ENCODE measurements at places on chromosomes 1 and 21. TPM values are rescaled to one million over a fixed set of nuclear protein-coding genes. Genes with fewer than 3 reads are reported as not detected.
A peak's percentile ranks its signal among the peaks of the same experiment; 100 is the strongest.

The TAS1R1 gene
- not detected for total RNA-seq

The GPR25 gene
- total RNA-seq, result not detected

DNA sequence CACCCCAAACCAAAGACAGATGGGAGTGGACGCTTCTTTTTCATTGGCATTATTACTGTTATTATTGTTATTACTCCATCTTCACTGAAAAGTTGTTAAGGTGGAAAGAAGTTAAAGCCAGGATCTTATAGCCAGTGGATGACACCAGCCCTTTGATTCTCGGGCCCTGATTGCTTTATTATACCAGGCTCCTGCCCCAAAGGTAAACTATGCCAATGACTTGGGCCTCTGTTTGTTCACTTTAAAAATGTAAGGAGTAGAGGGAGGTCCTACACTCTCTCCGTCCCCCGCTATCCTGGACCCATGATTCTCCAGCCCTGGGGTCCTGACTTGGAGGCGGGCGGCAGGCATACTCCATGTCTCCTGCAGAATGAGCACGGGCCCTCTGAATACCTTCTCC, 106.8 kb downstream of the TOMM20 start:
- no peaks in the 10 kb centered on the region for H3K36me3 ChIP-seq
- no peak overlapping the region for H3K27ac ChIP-seq
- no peak overlapping the region for H3K4me3 ChIP-seq

GRCh38 chr1:78377356-78377928, 113.3 kb upstream of the PTGFR start:
- DNase-seq, result peak; percentile 61
- H3K4me1 ChIP-seq, result peaks cover 8% of the 10 kb centered on the region
- H3K36me3 ChIP-seq, result no peaks in the 10 kb centered on the region

- peaks cover 25% of the 10 kb centered on the region for H3K4me1 ChIP-seq
- DNase-seq, result no peak
- H3K36me3 ChIP-seq, result no peaks in the 10 kb centered on the region
- no peak overlapping the region for H3K4me3 ChIP-seq
Observed at GRCh38 chr1:63916485-63917360, 142.9 kb downstream of the ROR1 start.

DNA sequence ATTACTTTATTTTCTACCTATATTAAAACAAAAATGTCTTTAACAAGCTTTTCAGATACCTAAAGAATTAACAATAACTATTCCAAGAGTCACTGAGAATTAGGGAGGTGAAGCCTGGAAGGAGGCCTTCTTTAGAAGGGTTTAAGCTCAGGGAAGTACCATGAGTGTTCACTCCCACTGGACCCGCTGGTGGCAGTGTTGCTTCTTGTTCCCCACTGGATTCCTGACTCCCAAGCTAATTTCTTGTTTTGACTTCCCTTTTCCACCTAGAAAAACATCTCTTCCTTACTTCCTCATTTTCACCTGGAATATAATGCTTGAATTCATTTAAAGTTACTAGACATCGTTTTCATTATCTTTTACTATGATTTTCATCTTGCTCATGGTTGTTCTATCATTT, 264.2 kb downstream of the HMCN1 start:
- no peaks in the 10 kb centered on the region for H3K36me3 ChIP-seq
- H3K27ac ChIP-seq, result no peak overlapping the region
- DNase-seq, result peak; percentile 23
- H3K4me3 ChIP-seq, result no peak overlapping the region

DNA sequence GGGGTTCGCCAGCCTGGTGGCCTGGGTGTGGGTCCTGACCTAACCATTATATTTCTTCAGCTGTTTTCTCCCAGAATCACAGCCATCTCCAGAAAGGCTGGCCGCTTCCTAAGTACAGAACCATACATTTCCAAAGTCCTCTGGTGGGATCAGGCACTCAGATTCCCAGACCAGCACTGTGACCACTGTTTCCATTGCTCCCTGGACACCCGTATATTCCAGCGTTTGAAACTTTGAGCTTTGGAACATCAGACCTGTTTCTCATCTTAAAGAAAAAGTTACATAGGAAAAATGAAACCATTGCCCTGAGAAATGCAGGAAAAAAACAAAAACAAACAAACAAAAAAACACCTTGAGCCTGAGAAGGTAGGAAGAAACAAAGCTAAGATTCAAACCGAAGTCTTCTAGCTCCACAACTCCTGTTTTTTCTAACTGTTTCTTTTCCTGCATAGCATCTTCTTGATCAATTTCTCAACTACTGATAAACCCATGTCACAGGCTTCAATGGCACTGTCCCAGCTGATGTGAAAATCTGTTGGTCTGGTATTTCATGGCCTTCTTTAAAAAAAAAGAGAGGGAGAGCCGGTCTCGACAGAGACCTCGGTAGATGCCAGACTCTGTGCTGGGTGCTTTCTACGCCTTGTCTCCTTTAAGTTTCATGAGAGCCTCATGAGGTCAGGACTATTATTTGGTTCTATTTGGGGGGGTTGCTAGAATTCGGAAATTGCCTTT, 221.3 kb downstream of the TOMM20 start:
- H3K4me1 ChIP-seq, result no peaks in the 10 kb centered on the region
- H3K4me3 ChIP-seq, result no peak overlapping the region
- H3K27ac ChIP-seq, result no peak overlapping the region
- no peak for DNase-seq
- H3K27me3 ChIP-seq, result no peaks in the 10 kb centered on the region
- H3K36me3 ChIP-seq, result no peaks in the 10 kb centered on the region

GRCh38 chr1:192559115-192560006, 16.2 kb upstream of the RGS1 start:
- no peaks in the 10 kb centered on the region for H3K27me3 ChIP-seq
- peak overlapping the region; percentile 94 for H3K27ac ChIP-seq
- H3K4me3 ChIP-seq, result peak overlapping the region; percentile 31
- peaks cover 23% of the 10 kb centered on the region for H3K4me1 ChIP-seq

DNA sequence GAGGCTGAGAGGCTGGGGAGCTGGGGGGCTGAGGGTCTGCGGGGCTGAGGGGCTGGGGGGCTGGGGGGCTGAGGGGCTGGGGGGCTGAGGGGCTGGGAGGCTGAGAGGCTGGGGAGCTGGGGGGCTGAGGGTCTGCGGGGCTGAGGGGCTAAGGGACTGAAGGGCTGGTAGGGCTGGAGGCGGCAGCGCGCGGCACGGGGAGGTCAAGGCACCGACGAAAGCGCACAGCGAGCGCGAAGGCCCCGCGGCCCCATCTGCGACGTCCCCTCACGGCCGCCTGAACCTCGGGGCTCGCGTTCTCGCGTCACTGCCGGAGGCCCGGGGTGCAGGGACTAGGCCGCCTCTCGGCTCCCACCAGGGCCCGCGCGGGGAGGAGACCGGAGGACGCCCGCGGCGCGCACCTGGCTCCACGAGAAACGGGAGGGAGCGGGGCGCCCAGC, 356 bp downstream of the INTS11 start:
- peak overlapping the region; percentile 46 for H3K27ac ChIP-seq
- H3K27me3 ChIP-seq, result no peaks in the 10 kb centered on the region
- no peak for DNase-seq
- peaks cover 32% of the 10 kb centered on the region for H3K4me1 ChIP-seq
- peak overlapping the region; percentile 90 for H3K4me3 ChIP-seq

- H3K36me3 ChIP-seq, result no peaks in the 10 kb centered on the region
- H3K4me1 ChIP-seq, result 0 out of 2 replicates have a peak, but pooled peaks cover 6% of the 10 kb centered on the region
- H3K27me3 ChIP-seq, result no peaks in the 10 kb centered on the region
- no peak overlapping the region for H3K4me3 ChIP-seq
- peak; percentile 51 for DNase-seq
Observed at GRCh38 chr1:105894006-105894405, 1162.5 kb upstream of the PRMT6 start.
